Stimulated activated CD4-positive, alpha-beta T cell treated with anti-CD3 and anti-CD28 coated beads, Interleukin-4, amount 100 ng/mL, for 1 hour (primary cell): ENCODE measurements at places on chromosomes 4 and X.

DNA sequence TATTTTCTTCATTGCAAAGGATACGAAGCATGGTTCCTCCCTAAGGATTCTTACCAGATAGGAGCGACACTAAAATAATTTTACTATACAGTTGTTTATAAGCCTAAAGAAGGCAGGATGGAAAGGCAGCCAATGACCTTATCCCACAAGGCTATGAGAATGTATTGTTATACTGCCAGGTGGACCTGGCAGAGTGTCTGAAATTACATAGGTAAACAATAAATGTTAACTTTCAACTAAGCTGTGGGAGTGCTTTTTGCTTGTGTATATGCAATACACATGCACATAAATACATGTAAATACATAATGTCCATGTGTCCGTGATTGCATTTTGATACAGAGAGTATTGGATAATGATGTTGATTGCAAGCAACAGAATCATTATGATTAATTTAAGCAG is 850.6 kb downstream of the CENPC start:
- DNase-seq: no peak

DNA sequence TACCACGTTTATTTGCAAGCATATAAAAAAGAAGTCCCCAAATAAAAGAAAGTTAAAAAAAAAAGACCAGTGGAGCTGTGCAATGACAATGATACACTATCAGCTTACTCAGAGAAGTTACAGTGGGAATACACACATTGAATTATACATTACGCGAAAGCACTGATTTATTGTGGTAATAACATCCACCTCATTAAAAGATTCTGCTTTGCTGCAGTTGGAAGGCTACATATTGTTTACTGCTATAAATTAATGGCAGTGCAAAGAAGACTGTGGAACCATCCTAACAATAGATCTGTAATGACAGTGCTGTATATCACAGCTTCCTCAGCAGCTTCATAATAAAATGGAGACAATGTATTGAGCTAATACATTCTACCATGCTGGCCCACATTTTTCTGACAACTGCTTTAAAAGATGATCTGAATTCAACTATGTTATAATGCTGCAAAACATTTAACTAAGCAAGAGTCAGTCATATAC is 142.5 kb upstream of the MAB21L2 start:
- no peak for DNase-seq

- DNase-seq: no peak
Observed at GRCh38 chr4:98093662-98094061, 49.6 kb downstream of the STPG2 start.

DNA sequence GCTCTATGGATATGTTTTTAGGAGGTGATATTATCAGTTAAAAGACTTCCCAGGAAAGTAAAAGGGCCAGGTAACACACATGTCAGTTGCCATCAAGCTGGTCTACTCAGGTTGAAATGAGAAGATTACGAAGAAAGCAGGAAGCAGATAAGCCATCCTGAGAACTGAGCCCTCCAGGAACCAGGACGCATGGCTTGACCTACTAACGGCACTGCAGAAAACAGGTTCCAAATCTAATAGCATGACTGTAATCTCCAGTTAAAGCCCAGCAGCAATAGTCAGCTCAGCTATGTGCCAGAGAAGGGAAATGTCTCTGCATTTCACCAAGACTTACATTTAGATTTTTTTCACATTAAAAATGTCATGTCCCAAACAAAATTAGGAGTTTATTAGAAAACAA is 77.9 kb downstream of the APBB2 start:
- DNase-seq: no peak

DNA sequence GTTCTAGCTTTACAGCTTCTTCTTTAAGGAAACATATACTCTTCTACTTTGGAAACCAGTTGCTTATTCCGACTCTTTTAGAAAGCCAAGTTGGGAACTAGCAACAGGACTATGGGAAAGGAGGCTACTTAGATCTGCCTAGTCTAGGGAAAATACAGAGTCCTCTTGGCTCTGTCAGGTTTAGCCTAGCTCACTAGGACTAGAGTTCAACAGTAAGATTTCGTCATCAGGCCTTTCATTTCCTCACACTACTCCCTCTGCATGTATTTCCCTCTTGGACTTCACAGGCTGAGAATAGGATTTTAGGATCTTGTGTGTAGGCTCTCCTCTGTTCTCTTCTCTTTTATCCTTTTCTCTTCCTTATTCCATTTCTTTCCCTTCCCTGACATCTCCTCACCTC is 409.8 kb downstream of the AR start:
- no peak for DNase-seq

GRCh38 chrX:153831429-153832150 is 1.2 kb upstream of the PDZD4 start:
- DNase-seq: no peak
